ENCODE measurements at places on chromosomes 2 and 18.

DNA sequence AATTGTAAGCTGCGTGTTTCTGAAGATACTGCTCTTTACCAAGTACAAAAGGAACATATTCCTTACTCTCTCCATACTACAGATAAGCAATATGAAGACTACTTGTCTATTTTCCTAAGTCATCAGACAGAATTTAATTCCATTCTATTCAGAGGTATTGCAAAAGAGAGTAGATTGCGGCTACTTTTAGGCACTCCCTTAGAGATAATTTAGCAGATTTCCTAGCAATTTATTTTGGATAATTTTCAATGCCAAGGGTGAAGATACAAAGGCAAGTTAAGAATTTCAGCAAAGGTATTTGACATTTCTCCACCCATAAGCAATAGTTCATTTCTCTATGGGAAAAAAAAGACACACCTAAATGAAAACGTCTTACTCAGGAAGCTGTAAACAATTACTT, 161.1 kb downstream of the PDE1A start:
- no peak overlapping the region for H3K27ac ChIP-seq
- H3K36me3 ChIP-seq = no peaks in the 10 kb centered on the region
- H3K4me3 ChIP-seq = no peak overlapping the region
- no peaks in the 10 kb centered on the region for H3K4me1 ChIP-seq

DNA sequence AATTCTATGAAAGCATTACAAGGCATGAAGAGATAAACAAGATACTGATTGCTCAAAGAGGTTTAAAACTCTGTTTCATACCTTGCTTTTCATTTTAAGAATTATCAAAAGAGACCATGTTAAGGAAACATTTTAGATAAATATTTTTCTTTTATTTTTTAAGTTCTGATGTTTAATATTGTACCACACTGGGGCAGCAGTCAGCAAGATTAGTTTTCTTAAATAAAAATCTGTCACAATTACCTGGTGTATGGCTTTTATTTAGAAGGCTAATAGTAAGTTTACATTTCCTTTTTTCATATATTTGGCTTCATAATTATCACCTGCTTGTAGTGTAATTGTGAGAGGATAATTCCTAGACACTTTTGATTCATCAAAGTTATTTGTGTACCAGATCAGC, 46.4 kb downstream of the ZNF804A start:
- no peak overlapping the region for H3K4me3 ChIP-seq
- H3K27ac ChIP-seq = no peak overlapping the region
- no peaks in the 10 kb centered on the region for H3K36me3 ChIP-seq

GRCh38 chr2:42274863-42275262, 86.2 kb downstream of the COX7A2L start:
- H3K36me3 ChIP-seq = no peaks in the 10 kb centered on the region
- no peak for DNase-seq
- no peaks in the 10 kb centered on the region for H3K4me1 ChIP-seq
- no peaks in the 10 kb centered on the region for H3K27me3 ChIP-seq
- H3K27ac ChIP-seq = no peak overlapping the region

GRCh38 chr18:62870643-62871042, 155.3 kb downstream of the PHLPP1 start:
- H3K36me3 ChIP-seq = no peaks in the 10 kb centered on the region
- no peak overlapping the region for H3K4me3 ChIP-seq
- H3K27ac ChIP-seq = no peak overlapping the region
- no peaks in the 10 kb centered on the region for H3K27me3 ChIP-seq
- DNase-seq = no peak

DNA sequence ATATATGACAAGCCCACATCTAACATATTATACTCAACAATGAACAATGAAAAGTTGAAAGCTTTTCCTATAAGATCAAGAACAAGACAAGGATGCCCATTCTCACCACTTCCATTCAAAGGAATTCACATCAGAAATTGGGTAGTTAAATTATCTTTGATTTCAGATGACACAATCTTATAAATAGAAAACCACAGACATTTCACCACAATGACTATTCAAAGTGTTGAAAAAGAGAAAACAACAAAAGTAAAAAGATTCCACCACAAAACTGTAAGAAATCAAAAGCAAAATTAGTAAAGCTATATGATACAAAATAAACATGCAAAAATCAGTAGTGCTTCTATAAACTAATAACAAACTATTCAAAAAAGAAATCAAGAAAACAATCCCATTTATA, 279.7 kb upstream of the MYT1L start:
- no peak for DNase-seq
- no peaks in the 10 kb centered on the region for H3K4me1 ChIP-seq
- no peaks in the 10 kb centered on the region for H3K27me3 ChIP-seq
- no peak overlapping the region for H3K4me3 ChIP-seq
- no peaks in the 10 kb centered on the region for H3K36me3 ChIP-seq

GRCh38 chr2:99545604-99546003, 55.8 kb upstream of the REV1 start:
- DNase-seq = no peak
- H3K27ac ChIP-seq = no peak overlapping the region
- no peaks in the 10 kb centered on the region for H3K36me3 ChIP-seq
- H3K4me1 ChIP-seq = no peaks in the 10 kb centered on the region
- no peak overlapping the region for H3K4me3 ChIP-seq

- DNase-seq = no peak
- H3K27ac ChIP-seq = no peak overlapping the region
- H3K36me3 ChIP-seq = no peaks in the 10 kb centered on the region
Observed at GRCh38 chr2:71608441-71608840, 155.1 kb downstream of the DYSF start.

- no peaks in the 10 kb centered on the region for H3K27me3 ChIP-seq
- peaks cover 2% of the 10 kb centered on the region for H3K36me3 ChIP-seq
- no peaks in the 10 kb centered on the region for H3K4me1 ChIP-seq
- H3K4me3 ChIP-seq = no peak overlapping the region
Observed at GRCh38 chr2:86068136-86068588, 37.5 kb downstream of the POLR1A start.

GRCh38 chr2:43331422-43331821, 105.0 kb upstream of the ZFP36L2 start:
- H3K4me3 ChIP-seq = no peak overlapping the region
- no peak for DNase-seq
- no peaks in the 10 kb centered on the region for H3K27me3 ChIP-seq

DNA sequence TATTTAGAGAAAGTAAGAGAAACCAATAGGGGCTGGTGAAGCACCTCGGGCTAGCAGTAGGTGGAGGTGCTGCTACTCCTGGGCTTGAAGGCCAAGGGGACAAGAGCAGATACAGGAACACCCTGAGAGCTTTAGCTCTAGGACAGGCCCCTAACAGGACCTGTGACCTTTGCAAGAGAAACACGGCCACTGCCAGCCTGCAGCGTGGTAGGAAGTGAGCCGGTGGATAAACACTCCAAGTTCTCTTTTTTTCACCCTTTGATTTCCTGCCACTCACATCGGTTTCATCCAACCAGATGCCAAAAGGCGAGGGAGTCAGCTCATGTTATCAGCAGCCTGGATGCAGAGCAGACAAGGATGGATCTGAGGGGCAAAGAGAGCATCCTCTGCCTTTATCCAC, 66.8 kb upstream of the SPRED2 start:
- no peak overlapping the region for H3K27ac ChIP-seq
- H3K4me1 ChIP-seq = no peaks in the 10 kb centered on the region
- H3K4me3 ChIP-seq = no peak overlapping the region
- H3K36me3 ChIP-seq = no peaks in the 10 kb centered on the region
- DNase-seq = no peak

DNA sequence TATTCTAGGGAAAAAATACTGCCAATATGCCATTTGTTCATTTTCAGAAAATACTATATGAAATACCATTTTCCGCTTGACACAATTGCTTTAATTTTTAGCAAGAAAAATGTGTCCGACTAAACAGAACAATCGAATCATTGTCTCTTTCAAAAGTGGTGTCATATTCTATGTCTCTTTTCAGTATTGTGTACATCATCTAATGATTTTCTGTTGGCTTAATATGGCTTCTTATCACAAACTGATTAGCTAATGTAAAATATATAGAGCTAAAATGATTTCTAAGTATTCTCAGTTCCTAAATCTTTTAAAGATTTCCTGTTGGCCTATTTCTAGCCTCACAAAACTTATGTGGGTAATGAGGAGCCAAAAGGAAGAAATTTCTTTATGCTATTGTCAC, 436.6 kb downstream of the LRRTM4 start:
- no peaks in the 10 kb centered on the region for H3K27me3 ChIP-seq
- H3K27ac ChIP-seq = no peak overlapping the region
- no peak overlapping the region for H3K4me3 ChIP-seq
- H3K4me1 ChIP-seq = no peaks in the 10 kb centered on the region
- H3K36me3 ChIP-seq = no peaks in the 10 kb centered on the region

- H3K27ac ChIP-seq = no peak overlapping the region
- no peaks in the 10 kb centered on the region for H3K36me3 ChIP-seq
- DNase-seq = no peak
- H3K4me1 ChIP-seq = no peaks in the 10 kb centered on the region
- H3K27me3 ChIP-seq = no peaks in the 10 kb centered on the region
- H3K4me3 ChIP-seq = no peak overlapping the region
Observed at GRCh38 chr2:105952131-105952530, 207.4 kb downstream of the NCK2 start.

- H3K27ac ChIP-seq = no peak overlapping the region
- peaks cover 1% of the 10 kb centered on the region for H3K4me1 ChIP-seq
- H3K4me3 ChIP-seq = no peak overlapping the region
- no peak for DNase-seq
- H3K27me3 ChIP-seq = no peaks in the 10 kb centered on the region
Observed at GRCh38 chr2:226552571-226553285, 246.9 kb downstream of the IRS1 start.
